ENCODE measurements at places on chromosomes 16 and 17. TPM values are rescaled to one million over a fixed set of nuclear protein-coding genes. Genes with fewer than 3 reads are reported as not detected.

The NEK8 gene
- 16.8 TPM for total RNA-seq

- H3K4me1 ChIP-seq: no peaks in the 10 kb centered on the region
- no peak for DNase-seq
- no peak overlapping the region for H3K4me3 ChIP-seq
- no peak overlapping the region for H3K27ac ChIP-seq
Measured at GRCh38 chr17:51499897-51500296, 239.6 kb downstream of the UTP18 start.

The HSPB9 gene
- total RNA-seq: 0.33 TPM

The PDIA2 gene
- 1.3 TPM for total RNA-seq

The C1QTNF8 gene
- total RNA-seq: not detected

- no peaks in the 10 kb centered on the region for H3K36me3 ChIP-seq
- no peak for DNase-seq
- H3K4me1 ChIP-seq: peaks cover 12% of the 10 kb centered on the region
- H3K27me3 ChIP-seq: peaks cover 3% of the 10 kb centered on the region
- H3K4me3 ChIP-seq: no peak overlapping the region
- no peak overlapping the region for H3K27ac ChIP-seq
Measured at GRCh38 chr17:40323391-40324381, 14.7 kb downstream of the RARA start.

The NUPR1 gene
- total RNA-seq: not detected

DNA sequence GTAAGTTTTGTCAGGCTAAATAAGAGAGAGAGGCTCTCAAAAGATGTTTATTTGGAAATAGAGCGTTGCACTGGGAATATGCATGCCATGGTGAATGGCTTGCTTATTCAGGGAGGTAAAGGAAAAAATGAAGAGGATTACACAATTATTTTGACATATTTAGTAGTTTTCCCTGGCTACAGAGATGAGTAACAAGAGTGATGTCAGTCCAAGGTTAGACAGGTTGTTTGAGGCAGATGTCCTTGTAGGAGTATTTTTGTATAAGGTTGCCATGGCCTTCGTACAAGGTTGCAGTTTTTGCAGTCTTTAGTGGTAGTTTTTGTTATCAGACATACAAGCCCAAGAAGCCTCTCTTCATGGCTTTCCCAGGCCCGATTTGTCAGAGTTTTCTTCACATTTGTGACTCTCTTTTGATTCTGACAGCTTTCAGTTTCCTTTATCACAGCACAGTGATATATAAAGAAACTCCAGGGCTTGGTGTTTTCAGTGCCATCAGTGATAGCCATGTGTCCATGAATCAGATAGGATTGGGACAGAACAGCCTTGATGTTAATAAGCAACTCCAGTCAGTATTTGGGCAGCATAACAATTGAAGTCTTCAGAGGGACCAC is 18.7 kb upstream of the LGALS9 start:
- H3K4me3 ChIP-seq: no peak overlapping the region
- H3K4me1 ChIP-seq: no peaks in the 10 kb centered on the region
- DNase-seq: no peak
- H3K27me3 ChIP-seq: no peaks in the 10 kb centered on the region

GRCh38 chr17:12591021-12591735 is 74.5 kb upstream of the MYOCD start:
- no peak for DNase-seq
- H3K4me3 ChIP-seq: no peak overlapping the region
- H3K36me3 ChIP-seq: no peaks in the 10 kb centered on the region
- no peak overlapping the region for H3K27ac ChIP-seq
- no peaks in the 10 kb centered on the region for H3K4me1 ChIP-seq

The CD300E gene
- not detected for total RNA-seq

The QPRT gene
- total RNA-seq: 106 TPM

DNA sequence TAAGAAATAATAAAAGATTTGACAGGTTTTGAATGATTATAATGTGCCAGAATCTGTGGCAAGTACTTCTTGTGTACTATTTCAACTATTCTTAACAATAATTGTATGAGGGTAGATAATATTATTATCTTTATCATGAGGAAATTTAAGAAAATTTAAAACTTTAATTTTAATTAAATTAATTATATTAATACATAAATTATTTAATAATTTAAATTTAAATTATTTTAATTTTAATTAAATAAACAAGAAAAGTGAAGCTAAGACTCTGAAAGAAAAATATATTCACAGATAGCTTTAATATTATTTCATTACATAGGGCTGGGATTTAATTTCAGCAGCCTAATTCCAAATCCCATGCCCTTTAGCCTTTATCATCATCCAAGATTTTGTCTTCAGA is 31.4 kb upstream of the NETO2 start:
- no peak for DNase-seq
- no peaks in the 10 kb centered on the region for H3K36me3 ChIP-seq
- no peaks in the 10 kb centered on the region for H3K27me3 ChIP-seq
- no peak overlapping the region for H3K27ac ChIP-seq
- H3K4me3 ChIP-seq: no peak overlapping the region

The KRT24 gene
- total RNA-seq: not detected

DNA sequence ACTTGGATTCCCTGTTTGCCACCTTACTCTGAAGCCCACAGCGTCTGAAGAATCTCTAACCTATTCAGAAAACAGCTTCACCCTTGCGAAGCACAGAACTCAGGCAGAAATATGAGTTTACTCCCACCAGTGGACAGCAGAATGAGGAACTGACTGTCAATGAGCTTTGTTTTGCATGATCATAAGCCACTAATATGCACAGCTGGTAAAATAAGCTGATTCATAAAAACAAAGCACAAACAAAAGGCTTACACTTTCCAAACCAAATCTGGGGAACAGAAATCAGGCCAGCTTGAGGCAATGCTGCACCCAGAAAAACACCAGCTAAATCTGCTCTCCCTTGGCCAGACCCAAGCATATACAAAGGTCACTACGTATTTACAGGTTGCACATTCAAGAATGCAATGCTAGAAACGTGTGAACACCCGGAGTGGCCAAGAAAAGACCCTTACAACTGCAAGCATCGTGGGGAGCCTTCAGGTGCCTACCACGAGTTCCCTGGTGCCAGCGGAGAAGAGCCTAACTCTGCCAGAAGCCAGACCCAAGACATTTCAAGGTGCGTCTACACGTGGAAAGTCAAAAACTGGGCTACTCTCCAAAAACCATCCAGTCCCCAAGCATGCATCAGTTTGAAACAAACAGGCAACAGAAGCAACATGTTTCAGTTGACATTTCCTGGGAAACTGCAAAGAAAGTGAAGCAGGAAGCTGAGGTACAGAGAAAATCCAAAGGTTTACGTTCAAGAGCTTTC is 207.1 kb downstream of the ZFHX3 start:
- H3K27me3 ChIP-seq: no peaks in the 10 kb centered on the region
- H3K4me3 ChIP-seq: no peak overlapping the region
- 0 out of 2 replicates have a peak, but pooled peaks cover 3% of the 10 kb centered on the region for H3K4me1 ChIP-seq
- no peak overlapping the region for H3K27ac ChIP-seq
- no peaks in the 10 kb centered on the region for H3K36me3 ChIP-seq

- no peak overlapping the region for H3K27ac ChIP-seq
- H3K4me3 ChIP-seq: no peak overlapping the region
- H3K27me3 ChIP-seq: no peaks in the 10 kb centered on the region
- no peaks in the 10 kb centered on the region for H3K36me3 ChIP-seq
- H3K4me1 ChIP-seq: no peaks in the 10 kb centered on the region
Measured at GRCh38 chr17:49748791-49749190, 15.1 kb downstream of the FAM117A start.

The TEDC2 gene
- 54.2 TPM for total RNA-seq

The GJD3 gene
- total RNA-seq: 1.4 TPM

The TBC1D3L gene
- total RNA-seq: 8.1 TPM

GRCh38 chr17:21530311-21530710 is 154.2 kb downstream of the KCNJ12 start:
- H3K27me3 ChIP-seq: no peaks in the 10 kb centered on the region
- no peak for DNase-seq
- no peak overlapping the region for H3K4me3 ChIP-seq
- H3K4me1 ChIP-seq: no peaks in the 10 kb centered on the region
- no peak overlapping the region for H3K27ac ChIP-seq
